ENCODE measurements at places on chromosomes 12 and 14.

DNA sequence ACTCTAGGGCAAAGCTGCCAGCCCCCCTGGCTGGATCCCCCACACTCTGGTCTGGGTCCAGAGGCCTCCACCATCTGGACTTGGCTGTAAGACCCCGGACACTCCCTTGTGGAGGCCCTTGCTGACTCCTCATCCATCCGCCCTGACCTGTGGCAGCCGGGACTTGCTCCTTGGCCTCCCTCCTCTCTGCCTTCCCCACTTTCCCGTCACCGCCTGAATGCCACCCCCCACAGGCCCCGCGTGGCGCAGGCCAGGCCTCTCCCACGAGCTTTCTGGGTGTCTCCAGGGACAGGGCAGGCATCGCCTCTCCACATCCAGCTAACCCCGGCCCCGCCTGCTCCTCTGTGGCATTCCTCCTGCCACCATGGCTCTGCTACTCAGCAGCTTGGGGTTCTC lies 14.1 kb downstream of the JAG2 start:
- no peak for DNase-seq

DNA sequence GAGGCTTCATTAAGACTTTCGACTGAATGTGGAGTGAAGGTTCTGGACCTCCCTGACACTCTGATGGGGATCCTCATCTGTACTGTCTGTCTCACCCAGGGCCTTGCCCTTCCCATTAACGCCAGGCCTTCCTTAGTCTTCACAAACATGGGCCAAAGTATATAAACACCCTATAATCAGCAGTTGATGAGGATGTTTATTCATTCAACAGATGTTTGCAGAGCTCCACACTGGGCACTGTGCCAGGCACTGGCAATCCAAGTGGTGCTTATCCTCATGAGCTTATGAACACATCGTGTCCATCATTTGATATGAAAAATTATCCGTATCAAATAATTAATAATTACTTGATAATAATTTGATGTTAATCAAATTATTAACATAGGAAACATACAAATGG lies 454.4 kb downstream of the FUT8 start:
- DNase-seq: no peak

DNA sequence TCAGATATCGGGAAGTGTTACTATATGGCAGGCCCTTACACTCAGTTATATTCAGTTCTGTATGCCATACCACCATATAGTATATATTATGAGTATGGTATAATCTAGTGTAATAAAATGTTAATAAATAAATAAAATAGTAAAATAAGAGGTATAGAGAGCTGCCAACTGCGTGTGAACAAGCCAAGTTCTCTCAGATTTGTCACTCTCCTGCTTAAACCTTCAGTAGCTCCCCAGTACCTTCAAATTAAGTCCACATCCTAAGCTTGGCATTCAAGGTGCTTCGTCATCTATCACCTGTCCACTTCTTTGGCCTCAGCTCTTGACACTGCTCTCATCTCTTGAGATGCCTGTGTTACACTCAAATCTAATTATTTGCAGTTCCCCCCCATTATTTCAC lies 12.8 kb upstream of the CREBL2 start:
- no peak for DNase-seq

DNA sequence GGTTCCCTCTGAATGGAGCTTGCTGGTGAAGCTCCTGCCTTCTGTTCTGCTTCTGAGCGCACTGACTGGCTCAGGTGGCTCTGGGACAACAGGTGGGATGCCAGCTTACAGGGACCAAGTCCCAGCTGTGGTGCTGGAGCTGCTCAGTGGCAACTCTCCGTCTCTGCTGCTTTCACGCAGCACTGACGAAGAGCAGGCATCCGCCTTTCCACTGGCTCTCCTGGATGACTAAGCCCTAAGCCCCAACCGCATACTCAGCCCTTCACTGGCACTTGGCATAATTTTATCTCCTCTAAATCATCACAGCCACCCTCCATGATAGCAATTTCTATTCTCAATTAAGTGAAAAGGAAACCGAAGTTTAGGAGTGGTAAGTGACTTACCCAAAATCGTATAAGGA lies 3.7 kb upstream of the RTL1 start:
- no peak for DNase-seq

GRCh38 chr12:132356691-132357622 lies 27.6 kb upstream of the GALNT9 start:
- no peak for DNase-seq

DNA sequence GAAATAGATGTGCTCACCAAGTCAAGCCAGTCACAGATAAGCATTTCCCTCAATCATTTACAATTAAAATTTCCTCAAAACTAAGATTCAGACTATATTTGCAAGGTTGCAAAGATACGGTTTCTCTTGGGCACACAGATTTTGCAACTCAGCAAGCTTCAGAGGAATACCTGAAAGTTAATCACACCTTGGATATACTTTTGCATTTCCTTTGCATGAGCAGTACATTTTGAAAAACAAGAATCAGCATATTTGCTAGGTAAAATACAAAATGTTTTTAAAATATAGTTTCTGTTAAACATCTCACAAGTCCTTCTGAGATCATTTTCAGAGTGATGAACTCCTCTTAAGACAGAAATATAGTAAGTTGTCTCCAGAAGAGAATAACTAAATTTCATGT lies 336.9 kb downstream of the DUSP6 start:
- no peak for DNase-seq
